Activated T-cell treated with anti-CD3 and anti-CD28 coated beads for 4 hours (primary cell): ENCODE measurements at places on chromosomes 6 and 20.

- no peak for DNase-seq
These were observed 33.0 kb downstream of the NOX3 start for GRCh38 chr6:155422635-155423034.

- no peak for DNase-seq
These were observed 699.0 kb downstream of the PHF3 start for GRCh38 chr6:64334636-64335035.

GRCh38 chr6:21457647-21458046, 135.9 kb upstream of the SOX4 start:
- no peak for DNase-seq

- DNase-seq = peak; percentile 81
These were observed at the start of gene EZR for GRCh38 chr6:158819213-158819976. TSS of gene EZR (minus strand) at chr6:158819368. CDS start at chr6:158818093, 1,275 bp downstream.

- no peak for DNase-seq
These were observed 18.6 kb downstream of the ADGRF1 start for GRCh38 chr6:47023573-47023972.

DNA sequence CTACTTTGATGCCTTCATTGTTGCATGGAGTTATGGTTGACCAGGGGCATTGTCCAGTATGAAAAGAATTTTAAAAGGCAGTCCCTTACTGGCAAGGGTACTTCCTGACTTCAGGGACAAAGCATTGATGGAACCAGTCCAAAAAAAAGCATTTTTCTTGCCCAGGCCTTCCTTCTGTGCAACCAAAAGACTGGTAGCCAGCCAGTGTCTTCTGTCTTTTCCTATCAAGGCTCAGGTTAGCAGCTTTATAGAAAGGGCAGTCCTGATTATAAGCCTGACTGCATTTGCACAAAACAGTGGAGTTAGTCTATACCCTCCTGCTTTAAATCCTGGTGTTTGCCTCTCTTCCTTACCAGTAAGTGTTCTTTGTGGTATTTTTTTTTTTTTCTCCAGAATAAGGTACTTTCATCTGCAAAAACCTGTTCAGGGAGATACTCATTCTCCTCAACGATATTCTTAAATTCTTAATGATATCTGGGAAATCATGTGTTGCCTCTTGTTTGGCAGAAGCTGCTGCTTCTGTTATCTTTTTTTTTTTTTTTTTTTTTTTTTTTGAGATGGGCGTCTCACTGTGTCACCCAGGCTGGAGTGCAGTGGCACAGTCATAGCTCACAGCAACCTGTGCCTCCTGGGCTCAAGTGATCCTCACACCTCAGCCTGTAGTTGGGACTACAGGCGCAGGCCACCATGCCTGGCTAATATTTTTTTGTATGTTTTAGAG, 33.9 kb downstream of the SCAF8 start:
- DNase-seq = no peak
